ENCODE measurements at places on chromosomes 16 and 17.

DNA sequence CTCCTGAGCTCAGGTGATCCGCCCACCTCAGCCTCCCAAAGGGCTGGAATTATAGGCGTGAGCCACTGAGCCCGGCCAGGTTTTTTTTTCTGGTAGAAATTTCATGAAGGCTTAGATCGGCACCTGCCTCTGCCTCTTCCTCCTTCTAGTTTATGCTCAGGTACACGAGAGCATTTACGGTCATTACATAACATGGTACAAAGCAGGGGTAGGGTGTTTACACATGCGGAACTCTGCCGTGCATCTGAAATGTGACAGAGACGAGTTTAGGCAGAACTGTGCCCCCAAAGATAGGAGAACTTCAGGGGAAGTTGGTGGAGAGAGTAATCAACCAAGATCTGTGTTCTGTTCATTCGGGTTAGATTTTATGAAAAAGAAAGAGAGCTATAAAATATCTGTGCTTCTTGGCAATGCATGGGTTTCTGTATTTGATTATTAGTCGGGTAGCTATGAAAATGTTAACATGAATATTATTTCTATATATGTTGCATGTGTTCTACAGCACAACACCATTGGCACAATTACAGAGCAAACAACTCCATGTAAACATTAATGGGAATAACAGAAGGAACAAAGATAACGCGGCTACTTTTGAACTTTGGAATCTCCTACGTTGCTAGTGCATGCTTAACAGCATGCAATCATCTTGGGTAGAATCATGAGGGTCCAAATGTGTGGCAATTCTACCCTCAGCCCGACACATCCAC, 23.5 kb upstream of the MAP2K6 start:
- DNase-seq = no peak

GRCh38 chr17:67157732-67158639, 87.0 kb downstream of the HELZ start:
- no peak for DNase-seq

DNA sequence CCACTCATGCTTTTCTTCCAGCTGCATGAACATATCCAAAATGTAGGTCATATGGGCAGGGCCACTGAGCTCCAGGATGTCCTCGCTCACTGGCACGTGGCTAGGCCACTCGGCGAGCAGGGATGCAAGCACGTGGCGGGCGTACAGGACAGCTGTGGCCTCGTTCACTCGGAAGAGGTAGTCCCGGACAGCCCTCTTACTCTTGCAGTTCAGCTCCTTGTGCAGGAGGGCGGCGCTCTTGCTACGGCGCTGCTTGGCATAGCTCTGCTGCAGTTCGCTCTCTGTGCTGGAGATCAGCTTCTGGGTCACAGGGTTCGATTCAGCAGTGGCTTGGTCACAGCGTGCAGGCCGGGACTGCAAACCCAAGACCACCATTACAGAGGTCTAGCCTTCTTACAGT, 53.1 kb upstream of the ATP2A3 start:
- DNase-seq = no peak

GRCh38 chr17:81902023-81902652, at the start of gene NPB:
Gene NPB (plus strand): TSS chr17:81902238. CDS start chr17:81902278, 40 bp downstream.
- no peak for DNase-seq

- DNase-seq = no peak
Observed at GRCh38 chr16:23896832-23897821, 61.3 kb downstream of the PRKCB start.

DNA sequence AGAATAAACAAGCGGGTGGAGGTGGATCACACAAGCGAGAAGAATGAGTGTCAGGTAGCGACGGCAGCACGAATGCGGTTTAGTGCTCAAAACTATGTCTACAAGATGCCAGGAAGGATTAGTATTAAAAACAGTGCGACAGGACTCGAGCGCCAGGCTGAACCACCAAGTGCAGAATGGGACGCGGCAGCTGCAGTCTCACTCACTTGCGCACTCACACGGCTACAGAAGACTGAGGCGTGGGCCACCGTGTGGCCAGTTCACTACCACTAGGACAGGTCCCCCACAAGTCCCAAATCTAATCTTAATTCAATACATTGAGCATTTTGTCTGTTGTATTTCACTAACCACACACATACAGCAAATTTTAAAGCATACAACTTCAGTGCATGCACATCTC, 35.7 kb upstream of the TRAP1 start:
- no peak for DNase-seq

DNA sequence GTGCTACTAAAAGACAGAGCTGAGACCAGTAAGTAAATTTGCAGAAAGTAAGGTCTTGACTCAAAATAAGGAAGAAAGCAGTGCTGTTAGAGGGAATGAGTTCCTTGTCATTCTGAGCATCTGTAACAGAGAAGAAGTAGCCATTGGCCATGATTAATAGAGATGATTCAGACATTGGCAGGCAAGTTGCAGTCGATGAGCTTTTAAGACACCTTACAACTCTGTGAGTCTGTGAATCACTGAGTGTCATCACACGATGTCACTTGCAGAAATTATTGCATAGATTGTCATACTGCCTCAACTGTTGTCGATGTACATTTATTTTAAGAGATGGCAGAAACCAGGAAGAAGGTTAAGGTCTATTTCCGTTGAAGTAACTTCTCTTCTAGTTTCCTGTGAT, 201.1 kb upstream of the CDH13 start:
- DNase-seq = no peak

DNA sequence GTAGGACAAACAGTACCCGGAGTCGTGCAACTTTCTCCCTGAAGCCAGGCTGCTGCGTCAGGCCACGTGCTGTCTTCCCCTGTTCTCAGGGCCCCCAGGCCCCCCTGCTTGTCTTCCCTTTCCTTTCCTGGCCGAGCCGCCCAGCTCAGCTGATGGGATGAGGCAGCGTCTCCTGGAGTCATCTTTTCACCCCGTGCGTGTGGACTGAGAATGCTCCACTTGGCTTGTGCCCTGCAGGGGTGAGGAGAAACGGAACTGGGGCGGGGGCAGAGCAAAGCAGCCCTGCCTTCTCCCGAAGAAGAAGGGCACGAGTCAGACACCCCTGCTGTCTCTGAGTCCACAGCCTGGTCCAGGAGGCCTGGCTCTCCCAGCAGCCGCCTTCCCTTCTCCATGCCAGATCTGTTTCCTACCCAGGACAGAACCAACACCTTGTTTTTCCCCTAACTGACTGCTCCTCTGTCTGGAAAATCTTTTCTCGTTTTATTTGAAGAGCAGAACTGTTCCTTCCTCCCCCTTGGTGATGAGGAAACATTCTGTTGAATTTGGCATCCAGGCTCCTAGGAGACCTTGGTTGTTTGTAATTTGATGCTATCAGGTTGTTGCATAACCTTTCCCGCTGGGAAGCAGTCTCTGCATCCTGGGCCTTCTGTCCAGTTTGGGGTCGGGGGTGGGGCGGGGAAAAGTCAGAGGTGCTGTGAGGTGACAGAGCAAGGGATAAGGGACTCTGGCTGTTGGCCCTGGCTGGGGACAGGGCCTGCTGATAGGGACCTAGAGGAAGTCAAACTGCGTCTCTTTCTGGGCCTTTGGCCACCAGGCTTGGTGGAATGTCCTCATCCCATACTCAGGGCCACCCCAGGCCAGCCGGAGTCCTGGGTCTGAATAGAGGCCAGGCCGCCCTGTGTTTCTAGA, 78.8 kb downstream of the WIPI1 start:
- peak; percentile 92 for DNase-seq

- no peak for DNase-seq
Observed at GRCh38 chr16:55521792-55522191, 12.9 kb downstream of the LPCAT2 start.

DNA sequence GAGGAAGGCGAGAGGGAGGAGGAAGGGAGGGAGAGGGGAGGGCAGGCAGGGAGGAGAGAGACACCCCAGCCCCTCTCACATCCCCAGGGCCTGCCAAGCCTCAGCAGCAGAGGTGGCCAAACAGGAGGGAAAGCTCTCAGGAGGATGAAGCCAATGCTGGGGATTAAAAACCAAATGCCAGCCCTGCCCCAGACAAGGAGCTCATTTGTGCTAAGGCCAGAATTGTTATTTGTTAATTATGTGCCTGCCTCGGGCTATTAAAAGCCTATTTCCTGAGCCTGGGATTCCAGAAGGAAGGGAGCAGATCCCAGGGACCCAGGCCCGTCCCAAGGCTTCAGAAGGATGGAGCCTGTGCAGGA, 27.9 kb upstream of the GINS2 start:
- peak; percentile 81 for DNase-seq

Measured in breast epithelium (tissue), 4 donors.